ENCODE measurements at places on chromosomes 7 and 10.

GRCh38 chr7:143013893-143014292 is 13.0 kb downstream of the OR9A2 start:
- DNase-seq, result no peak

DNA sequence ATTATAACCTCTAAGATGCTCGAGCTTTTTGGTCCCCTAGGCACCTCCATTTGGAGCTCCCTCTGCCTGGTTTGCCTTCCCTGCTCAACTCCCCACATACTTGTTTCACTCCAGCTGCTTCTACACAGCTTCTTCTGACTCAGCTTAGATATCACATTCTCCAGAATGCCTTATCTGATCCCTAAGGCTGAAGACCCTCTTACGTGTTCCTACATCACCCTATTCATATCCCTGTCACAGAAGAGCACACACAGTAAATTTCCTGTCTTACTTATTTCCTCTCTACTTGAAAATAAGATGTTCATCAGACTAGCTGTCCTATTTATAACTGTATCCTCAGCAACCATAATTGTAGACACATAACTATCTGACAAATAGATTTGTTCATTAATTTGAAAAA is 61.3 kb upstream of the RNF148 start:
- no peak for DNase-seq

GRCh38 chr7:133563251-133563650 is 310.4 kb downstream of the EXOC4 start:
- no peak for DNase-seq

DNA sequence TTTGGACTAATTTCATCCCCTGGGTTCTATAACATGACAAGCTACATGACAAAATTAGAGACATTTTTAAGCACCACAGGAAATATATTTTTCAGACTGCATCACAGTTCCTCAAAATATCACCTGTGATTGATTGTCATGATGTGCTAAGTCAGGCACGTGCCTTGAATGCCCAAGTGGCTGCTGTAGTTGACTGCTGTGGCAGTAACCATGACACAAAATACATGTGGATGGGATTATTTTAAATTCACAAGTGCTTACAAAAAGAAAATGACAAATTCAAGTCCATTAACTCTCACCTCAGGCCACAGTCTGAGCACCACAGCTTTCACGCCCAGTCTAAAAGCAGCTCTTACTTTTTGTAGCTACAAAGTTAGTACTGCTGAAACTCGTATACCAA is 45.5 kb downstream of the TNPO3 start:
- DNase-seq, result no peak

DNA sequence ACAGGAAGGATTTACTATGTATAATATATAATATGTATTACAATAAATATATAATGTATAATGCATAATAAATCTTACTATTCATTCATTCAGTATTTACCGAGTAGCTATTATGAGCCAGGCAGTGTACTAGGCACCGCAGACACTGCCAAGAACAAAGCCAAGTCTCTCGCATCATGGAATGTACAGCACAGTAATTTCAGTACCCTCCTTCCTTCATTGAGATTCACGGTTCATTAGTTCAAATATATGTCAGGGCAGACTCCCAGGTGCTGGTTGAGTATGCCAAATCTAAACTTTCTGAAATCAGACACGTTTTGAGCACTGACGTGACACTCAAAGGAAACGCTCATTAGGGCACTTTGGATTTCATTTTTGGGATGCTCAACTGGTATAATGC is 9.1 kb downstream of the USP6NL start:
- DNase-seq, result no peak

GRCh38 chr10:8075282-8076260 is 21.1 kb downstream of the GATA3 start:
- no peak for DNase-seq

DNA sequence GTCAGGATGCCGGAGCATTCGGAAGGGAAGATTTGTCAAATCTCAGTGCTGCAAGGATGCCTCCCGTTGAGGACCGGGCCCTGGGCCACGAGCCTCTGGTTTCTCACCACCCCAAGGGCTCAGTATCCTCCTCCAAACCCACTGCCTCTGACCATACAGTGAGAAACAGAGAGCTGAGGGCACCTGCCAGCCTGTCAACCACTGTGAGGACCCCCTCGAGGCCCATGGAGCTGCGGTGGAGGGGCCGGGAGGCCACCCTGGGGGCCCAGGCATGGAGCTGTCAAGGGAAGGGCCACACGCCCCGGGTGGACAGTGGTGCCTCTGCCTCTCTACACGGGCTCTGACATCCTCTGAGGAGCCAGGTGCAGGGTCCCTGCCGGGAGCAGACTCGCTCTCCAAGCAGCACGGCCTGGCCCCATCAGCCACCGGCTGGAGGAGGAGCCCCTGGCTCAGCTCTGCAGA is 248.0 kb upstream of the TCERG1L start:
- no peak for DNase-seq
